ENCODE measurements at places on chromosomes 1 and 21. TPM values are rescaled to one million over a fixed set of nuclear protein-coding genes. Genes with fewer than 3 reads are reported as not detected.

The HIVEP3 gene
- 5.8 TPM for total RNA-seq

The PTGER3 gene
- total RNA-seq = 4.6 TPM

The MPL gene
- total RNA-seq = 0.39 TPM

DNA sequence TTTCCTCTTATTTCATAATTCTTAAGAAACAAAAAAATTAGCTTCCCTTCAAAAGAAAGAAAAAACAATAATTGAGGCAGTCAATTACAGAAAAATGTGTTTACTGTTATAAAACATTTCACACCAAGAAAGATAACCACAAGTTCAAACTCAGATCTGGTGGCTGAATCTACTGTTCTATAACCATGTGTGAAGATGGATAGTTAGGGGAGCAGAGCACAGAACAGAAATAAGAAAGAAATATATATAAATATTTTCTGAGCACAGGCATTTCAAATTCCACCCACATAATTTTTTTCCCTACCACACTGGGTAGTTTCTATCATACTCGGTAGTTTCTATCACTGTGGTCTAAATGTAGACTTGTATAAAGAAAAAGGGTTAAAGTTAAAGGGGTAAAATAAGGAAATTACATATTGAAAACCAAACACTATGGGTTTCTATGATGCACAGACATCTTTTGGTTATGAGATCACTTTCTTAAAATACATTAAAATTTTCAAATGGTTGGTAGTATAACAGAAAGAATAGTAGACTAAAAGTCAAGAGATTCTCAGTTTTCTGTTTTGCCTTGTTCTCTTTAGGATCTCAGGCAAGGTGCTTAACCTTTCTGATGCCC lies 10.8 kb downstream of the LYST start:
- no peaks in the 10 kb centered on the region for H3K27me3 ChIP-seq
- no peaks in the 10 kb centered on the region for H3K36me3 ChIP-seq
- H3K27ac ChIP-seq = no peak overlapping the region
- DNase-seq = no peak
